ENCODE measurements at places on chromosomes 2 and 18.

- no peak for DNase-seq
Observed at GRCh38 chr2:8061219-8061618, 620.6 kb upstream of the ID2 start.

DNA sequence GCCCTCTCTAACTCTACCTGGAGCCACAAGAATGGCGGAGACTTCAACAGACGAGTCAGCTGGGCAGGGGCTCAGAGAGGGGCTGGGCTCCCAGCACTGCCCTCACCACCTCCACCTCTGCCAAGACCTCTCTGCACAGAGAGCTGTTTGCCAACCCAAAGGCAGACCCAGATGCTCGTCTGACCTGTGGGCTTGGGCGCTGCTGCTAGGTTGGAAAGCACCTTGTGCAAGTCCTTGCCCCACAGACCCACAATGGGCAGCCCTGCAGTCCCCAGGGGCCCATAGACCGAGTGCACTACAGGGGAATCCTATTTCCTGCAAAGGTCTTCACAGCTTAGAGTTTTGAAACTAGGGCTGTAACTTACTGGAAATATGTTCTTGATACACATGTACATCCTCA is 13.3 kb downstream of the ACKR3 start:
- no peak for DNase-seq

- DNase-seq = no peak
Observed at GRCh38 chr2:78757191-78757590, 268.3 kb upstream of the REG3G start.

DNA sequence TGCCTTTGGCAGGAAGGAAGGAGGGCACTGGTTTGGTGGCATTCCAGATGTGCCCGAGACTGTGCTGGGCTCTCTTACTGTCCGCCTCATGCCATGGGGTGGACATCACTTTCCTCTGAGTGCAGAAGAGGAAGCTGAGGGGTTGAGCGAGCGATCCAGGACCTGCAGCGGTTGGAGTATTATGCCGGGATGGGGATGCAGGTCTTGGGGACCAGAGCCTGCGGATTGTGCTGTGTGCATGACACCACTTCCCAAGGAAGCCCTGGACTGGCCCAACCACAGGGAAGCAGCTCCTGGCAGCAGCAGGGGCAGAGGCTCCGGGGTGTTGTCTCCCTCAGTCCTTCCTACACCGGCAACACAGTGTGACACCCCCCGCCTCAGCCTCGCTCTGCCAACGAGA is 44.5 kb downstream of the ATP6V1C2 start:
- DNase-seq = no peak

GRCh38 chr2:236014408-236015131 is 153.6 kb downstream of the GBX2 start:
- no peak for DNase-seq

DNA sequence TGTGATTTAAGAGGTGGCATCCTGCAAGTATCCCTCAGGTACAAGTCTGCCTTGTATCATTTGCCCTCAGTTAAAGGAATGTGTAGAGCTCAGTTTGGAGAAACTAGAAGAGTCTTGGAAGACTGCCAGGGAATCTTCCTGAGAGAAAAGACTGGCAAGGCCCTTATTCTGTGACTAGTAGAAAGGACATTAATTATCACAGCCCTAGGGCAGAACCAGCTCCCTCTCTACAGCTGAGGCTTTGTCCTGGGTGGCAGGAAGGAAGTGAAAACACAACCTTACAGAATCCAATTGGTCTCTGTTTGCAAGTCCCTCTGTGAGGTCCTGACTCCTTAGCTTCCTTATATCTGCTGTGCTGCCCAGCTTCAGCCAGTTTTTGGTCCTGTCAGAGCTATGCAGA is 385.9 kb upstream of the CYRIA start:
- no peak for DNase-seq

DNA sequence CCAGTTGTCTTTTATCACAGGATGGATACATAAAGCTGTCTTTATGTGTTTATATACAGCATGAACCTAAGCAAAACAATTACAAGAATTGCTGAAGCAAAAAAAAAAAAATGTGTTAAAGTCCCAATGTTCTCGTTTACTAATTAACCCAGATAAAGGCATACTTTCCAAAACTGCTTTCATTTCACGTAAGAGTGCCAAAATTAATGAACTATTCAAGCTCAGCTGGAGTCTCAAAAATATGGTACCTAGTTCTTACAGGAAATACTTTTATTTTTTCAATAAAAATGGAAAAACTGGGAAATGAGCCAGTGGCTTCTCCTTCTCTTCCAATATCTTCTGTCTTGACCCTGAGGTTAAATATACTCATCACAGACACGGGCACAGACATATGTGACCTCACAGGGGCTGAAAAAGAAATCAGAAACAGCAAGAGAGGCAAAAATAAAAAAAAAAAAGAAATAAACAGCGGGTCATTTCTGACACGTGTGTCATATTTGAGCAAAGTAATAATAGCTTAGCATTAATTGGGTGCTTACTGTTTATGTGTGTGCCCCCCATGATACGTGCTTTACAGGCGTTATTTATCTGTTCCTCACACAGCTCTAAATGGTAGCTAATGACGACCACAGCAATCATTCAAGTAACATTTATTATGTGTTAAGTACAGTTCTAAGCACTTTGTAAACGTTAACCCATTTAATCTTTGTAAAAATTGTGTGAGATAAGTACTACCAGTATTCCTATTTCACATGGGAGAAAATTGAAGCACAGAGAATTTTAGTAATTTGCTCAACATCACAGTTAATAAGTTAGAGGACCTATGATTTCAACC is 158.0 kb upstream of the MMADHC start:
- DNase-seq = no peak

- DNase-seq = no peak
Observed at GRCh38 chr2:139386401-139386800, 606.2 kb upstream of the NXPH2 start.

GRCh38 chr2:37080266-37080665 is 3.9 kb downstream of the HEATR5B start:
- no peak for DNase-seq

GRCh38 chr2:232505856-232506255 is 14.3 kb upstream of the PRSS56 start:
- no peak for DNase-seq

DNA sequence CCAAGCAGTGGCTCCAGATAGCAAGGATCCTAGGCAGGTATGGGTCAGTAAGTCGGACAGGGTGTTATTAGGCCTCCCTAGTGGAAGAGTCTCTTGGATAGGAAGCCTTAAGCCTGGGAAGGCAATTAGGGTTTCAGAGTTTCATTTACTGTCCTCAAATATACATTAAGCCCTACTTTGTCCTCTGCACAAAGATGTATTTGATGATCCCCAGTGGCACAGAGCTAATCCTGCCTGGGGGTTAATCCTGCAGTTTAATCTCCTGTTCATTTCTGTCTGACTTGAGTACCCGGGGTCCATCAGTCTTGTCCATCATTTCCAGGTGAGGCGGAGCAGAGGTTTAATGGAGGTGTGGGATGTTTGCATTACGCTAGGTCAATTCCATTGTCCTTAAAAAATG is 62.0 kb downstream of the MTCL1 start:
- DNase-seq = no peak

DNA sequence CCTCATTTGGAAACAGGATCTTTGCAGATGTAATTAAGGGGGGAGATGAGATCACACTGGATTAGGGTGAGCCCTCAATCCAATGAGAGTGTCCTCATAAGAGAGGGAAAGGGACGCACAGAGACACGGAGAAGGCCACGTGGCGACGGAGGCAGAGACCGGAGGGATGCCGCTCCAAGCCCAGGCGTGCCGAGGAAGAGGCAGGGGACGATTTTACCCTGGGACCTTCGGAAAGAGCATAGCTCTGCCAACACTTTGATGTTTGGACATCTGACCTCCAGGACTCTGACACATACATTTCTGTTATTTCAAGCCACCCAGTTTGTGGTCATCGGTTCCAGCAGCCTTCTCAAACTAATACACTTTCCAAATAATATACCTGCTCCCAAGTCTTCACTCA is 84.4 kb upstream of the ZCCHC2 start:
- no peak for DNase-seq

GRCh38 chr2:152693033-152693432 is 24.2 kb downstream of the PRPF40A start:
- no peak for DNase-seq

GRCh38 chr2:177528351-177528933 is 135.9 kb downstream of the AGPS start:
- DNase-seq = no peak

GRCh38 chr2:218152777-218153176 is 14.0 kb downstream of the CXCR1 start:
- DNase-seq = no peak

GRCh38 chr2:147829106-147829505 is 15.7 kb upstream of the ACVR2A start:
- no peak for DNase-seq

- peak; percentile 55 for DNase-seq
Observed at GRCh38 chr2:37337620-37338280, 6.7 kb upstream of the QPCT start.

DNA sequence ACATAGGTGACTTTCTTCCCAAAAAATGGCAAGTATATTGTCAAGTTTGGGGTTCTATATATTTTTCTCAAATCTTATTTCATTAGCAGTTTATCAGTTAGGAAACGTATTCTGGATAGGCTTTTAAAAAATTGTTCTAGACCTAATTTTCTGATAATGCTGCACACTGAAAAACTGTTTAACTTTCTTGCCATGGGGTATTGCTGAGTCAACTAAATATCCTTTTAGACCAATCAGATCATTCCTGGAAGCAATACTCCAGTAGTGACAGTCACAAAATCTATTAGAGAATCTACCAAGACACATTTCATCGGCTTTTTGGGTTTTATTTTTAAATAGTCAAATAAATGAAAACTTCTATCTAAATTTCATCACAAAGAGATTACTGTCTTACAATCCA is 440.6 kb downstream of the LRRTM4 start:
- no peak for DNase-seq

GRCh38 chr2:111622859-111623258 is 261.1 kb downstream of the ANAPC1 start:
- no peak for DNase-seq

- no peak for DNase-seq
Observed at GRCh38 chr2:60634438-60634837, 81.0 kb upstream of the BCL11A start.

DNA sequence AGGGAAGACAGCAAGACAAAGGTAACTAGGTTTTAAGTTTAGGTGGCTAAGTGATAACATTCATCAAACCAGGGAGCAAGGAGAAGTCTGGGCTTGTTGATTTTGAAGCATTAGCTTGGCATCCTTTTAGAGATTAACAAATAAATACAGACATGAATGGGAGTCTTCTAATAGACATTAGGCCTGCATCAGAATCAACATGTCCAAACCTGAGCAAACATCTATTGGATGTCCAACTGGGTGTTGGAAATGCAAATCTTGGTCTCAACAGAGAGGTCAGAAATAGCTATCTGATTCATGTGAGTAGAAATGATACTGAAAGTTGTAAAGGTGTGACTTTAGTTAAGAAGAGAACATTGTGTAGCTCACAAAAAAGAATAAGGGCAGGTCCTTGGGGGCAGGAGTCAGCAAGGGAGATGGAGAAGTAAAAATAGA is 85.5 kb upstream of the RND3 start:
- DNase-seq = peak; percentile 70

GRCh38 chr2:168649105-168649504 is 153.3 kb upstream of the NOSTRIN start:
- DNase-seq = no peak

GRCh38 chr18:66048406-66048805 is 297.6 kb downstream of the CDH7 start:
- no peak for DNase-seq

DNA sequence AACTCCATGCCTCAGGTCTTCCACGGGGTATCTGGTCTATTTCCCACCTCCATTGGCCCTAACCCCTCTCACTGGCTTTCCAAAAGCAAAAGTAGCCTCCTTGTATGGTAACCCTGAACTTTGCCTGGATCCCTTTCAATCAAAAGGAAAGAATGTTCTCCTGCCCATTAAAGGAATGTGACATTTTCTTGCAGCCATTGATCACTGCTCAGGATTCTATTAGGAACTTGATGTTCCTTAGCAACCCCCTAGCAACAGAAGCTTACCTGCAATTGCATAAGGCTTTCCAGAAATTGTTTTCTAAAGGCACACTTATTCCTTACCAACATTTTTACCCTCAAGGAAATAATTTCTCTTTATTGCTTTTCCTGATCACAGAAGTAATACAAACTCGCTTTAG is 91.4 kb upstream of the AGAP1 start:
- DNase-seq = no peak

- DNase-seq = no peak
Observed at GRCh38 chr18:57188851-57189557, 42.1 kb downstream of the BOD1L2 start.

GRCh38 chr2:20181761-20182160 is 43.2 kb downstream of the SDC1 start:
- no peak for DNase-seq

- no peak for DNase-seq
Observed at GRCh38 chr2:67065046-67065445, 332.1 kb upstream of the ETAA1 start.

DNA sequence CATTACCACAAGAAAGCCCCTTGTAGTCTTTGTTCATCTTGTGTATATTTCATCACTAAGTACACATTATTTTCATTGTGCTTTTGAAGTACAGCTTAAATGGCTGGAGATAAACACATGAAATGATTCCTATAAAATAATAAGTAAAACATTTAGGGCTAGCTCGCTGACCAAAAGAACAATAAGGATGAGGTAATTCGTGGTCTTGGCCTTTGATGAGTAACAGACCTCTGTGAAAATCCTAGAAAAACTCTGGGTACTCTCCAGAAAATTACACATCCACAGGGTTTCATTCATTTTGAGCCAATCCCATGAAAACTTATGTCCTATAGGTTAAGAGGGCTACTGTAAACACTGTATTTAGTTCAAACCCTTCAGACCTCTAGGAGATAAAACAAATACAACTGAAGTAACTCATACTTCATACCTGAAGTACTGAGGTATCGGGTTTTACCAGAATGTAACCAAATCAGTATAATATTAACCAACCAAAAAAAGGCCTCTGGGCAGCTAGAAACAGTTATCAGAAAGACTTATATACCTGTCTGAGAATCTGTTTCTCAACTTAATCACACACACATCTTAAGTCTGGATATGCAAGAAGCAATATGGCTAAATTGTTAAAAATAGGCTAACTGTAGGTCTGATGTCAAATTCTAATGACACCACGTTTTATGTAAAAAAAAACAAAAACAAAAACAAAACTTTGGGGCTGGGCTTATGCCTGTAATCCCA is 31.0 kb downstream of the CFAP36 start:
- DNase-seq = no peak

DNA sequence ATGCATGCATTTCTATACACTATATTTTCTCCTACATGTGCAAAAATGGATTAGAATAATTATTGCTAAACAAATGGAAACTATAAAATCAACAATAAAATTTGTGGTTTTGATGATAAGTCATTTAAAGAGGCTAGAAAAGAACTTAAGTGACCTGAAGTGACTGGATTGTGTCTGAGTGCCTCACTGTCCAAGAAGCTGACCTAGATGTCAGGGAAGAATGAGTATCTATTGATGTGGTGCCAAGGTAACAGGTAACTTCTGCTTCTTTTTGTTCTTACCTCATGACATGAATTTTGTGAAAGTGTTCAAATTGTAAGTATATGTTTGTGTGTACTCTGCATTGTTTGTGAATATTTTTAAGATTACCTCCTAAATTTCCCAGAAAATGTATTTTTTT is 1623.9 kb upstream of the ACVR2A start:
- no peak for DNase-seq

- peak; percentile 15 for DNase-seq
Observed at GRCh38 chr2:20578895-20579825, 71.7 kb downstream of the HS1BP3 start.

Measured in MM.1S (cell line).